IPS DF 6.9 (cell line): ENCODE measurements at places on chromosomes 2 and 18.

- no peak for DNase-seq
Observed at GRCh38 chr2:20671736-20672080, 4.8 kb downstream of the GDF7 start.

DNA sequence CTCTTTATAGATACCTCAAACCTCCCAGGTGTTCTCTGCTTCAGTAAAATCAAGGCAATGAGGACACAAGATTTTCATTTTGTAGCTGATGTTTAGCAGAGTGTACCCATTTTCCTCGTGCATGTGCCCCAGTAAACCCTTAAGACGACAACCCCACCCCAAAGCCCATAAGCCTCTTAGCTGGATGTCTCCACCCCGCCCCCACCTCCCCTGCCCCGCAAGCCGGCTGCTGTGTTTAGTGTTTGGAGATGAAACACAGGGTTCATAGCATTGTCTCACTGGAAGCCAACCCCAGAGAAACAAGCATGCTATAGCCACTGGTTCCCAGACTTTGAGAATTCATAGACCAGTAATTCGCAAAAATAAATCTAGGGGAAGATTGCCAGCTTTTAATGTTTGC lies 5.8 kb upstream of the SAG start:
- DNase-seq: no peak

DNA sequence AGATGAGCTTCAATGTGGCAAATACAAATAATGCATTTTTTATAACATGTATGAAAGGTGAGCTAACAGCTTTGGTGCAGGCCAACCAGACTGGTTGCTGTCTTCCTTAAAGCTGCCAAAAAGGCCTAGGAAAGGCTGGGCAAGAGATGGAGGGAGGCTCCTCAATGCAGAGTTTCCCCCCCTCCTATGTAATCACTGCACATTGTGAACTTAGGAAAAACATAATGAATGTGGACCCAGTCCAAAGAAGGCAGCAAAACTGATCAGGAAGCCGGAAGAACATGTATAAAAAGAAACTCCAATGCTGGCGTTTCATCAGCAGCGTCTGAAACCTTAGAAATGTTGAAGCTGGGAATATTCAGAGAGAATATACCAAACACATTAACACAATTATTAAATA lies 84.2 kb upstream of the LYPD6 start:
- DNase-seq: no peak

GRCh38 chr2:239386001-239386670 lies 14.7 kb downstream of the HDAC4 start:
- DNase-seq: no peak

GRCh38 chr2:240762971-240763370 lies 57.0 kb downstream of the KIF1A start:
- no peak for DNase-seq

- no peak for DNase-seq
Observed at GRCh38 chr2:48380989-48381625, 148.8 kb upstream of the STON1 start.

GRCh38 chr2:222298311-222299150 lies at the start of gene PAX3:
Gene PAX3 (minus strand): TSS chr2:222298998. CDS start chr2:222298615, 383 bp downstream.
- no peak for DNase-seq

DNA sequence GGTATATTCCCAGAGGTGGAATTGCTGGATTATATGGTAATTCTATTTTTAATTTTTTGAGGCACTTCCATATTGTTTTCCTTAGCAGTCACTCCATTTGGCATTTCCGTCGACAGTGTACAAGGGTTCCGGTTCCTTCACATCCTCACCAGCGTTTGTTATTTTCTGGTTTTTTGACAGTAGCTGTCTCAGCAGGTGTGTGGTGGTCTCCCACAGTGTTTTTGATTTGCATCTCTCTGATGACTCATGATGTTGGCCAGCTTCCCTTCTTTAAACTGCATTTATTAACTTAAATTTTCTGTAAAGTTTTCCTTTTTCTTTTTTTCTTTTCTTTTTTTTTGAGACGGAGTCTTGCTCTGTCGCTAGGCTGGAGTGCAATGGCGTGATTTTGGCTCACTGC lies 19.7 kb downstream of the SH3BP4 start:
- DNase-seq: no peak

GRCh38 chr2:235827585-235827992 lies 333.7 kb downstream of the AGAP1 start:
- DNase-seq: no peak
